Thymus (tissue), 14 donors: ENCODE measurements at places on chromosomes 2 and 18. TPM values are rescaled to one million over a fixed set of nuclear protein-coding genes. Genes with fewer than 3 reads are reported as not detected.
A peak's percentile ranks its signal among the peaks of the same experiment; 100 is the strongest.

GALNT5 gene
- 0.33 TPM for total RNA-seq

C2orf80 gene
- not detected for total RNA-seq

MAP2 gene
- total RNA-seq = 2.5 TPM

C2orf81 gene
- total RNA-seq = 0.66 TPM

CRYGC gene
- total RNA-seq = not detected

CD8B2 gene
- 22.1 TPM for total RNA-seq

- no peaks in the 10 kb centered on the region for H3K36me3 ChIP-seq
- no peak overlapping the region for H3K4me3 ChIP-seq
- no peaks in the 10 kb centered on the region for H3K4me1 ChIP-seq
- H3K27me3 ChIP-seq = peaks cover 4% of the 10 kb centered on the region
- H3K27ac ChIP-seq = no peak overlapping the region
Observed at GRCh38 chr2:133848111-133848649, 279.9 kb upstream of the NCKAP5 start.

DNA sequence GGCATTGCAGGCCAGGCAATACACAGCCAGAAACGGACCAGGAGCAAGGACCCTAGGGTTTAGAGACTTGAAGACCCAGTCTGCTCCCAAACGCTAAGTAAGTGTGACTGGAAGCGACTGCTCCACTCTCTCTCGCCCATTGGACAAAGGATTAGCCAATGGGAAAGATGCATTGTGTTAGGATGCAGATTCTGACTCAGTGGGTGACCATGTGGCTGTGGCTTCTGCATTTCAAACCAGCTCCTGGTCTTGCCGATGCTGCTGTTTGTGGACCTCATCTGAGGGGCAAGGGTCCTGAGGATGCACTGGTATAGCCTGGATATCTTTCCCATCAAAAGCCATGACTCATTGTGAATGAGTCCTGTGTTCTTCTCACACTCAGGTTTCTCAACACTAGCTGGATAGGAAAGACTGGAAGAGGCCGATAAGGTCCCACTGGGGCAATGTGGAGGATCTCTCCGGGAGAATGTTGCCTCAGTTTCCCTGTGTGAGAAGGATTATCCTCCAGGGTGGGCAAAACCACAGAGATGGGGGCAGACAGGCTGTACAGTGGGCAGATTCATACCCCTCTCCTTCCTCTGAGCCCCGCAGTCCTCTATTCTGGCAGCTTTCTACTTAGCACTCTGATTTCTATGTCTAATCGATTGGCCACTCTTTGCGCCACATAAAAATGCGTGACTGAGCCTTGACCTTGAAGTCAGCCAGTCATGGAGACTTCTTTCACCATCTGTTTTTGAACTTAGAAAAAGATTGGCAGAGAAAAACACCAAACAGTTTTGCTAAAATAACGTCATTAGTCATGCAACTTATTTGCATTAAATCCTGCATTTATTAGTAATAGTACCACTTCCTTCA is 257.1 kb downstream of the PRKCE start:
- no peak overlapping the region for H3K27ac ChIP-seq
- H3K4me1 ChIP-seq = peaks cover 5% of the 10 kb centered on the region
- no peaks in the 10 kb centered on the region for H3K27me3 ChIP-seq
- no peak for DNase-seq
- H3K4me3 ChIP-seq = no peak overlapping the region

- H3K4me3 ChIP-seq = no peak overlapping the region
- DNase-seq = no peak
- H3K4me1 ChIP-seq = no peaks in the 10 kb centered on the region
- no peaks in the 10 kb centered on the region for H3K27me3 ChIP-seq
Observed at GRCh38 chr18:10912790-10913545, 236.4 kb downstream of the PIEZO2 start.

DNA sequence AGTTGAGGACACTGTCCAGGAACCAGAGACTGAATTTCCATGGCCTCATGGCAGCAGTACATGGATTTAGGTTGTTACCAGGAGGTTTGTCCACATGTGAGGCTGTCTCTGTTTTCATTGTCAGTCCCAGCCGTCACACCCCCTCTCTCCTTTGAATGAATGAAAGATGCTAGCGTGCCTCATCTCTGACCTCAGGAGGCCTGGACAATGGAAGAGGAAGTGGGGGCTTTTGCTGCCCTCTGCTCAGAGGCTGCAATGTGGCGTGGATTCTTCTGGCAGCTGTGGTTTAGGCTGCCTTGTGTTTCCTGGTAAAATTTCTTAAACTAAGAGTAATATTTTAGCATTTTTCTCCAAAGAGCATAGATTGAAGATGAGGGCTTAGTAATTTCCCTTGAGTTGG is 47.5 kb downstream of the RAB31 start:
- H3K4me1 ChIP-seq = peaks cover 2% of the 10 kb centered on the region
- no peaks in the 10 kb centered on the region for H3K36me3 ChIP-seq
- H3K27ac ChIP-seq = no peak overlapping the region
- H3K4me3 ChIP-seq = no peak overlapping the region
- no peaks in the 10 kb centered on the region for H3K27me3 ChIP-seq

DNA sequence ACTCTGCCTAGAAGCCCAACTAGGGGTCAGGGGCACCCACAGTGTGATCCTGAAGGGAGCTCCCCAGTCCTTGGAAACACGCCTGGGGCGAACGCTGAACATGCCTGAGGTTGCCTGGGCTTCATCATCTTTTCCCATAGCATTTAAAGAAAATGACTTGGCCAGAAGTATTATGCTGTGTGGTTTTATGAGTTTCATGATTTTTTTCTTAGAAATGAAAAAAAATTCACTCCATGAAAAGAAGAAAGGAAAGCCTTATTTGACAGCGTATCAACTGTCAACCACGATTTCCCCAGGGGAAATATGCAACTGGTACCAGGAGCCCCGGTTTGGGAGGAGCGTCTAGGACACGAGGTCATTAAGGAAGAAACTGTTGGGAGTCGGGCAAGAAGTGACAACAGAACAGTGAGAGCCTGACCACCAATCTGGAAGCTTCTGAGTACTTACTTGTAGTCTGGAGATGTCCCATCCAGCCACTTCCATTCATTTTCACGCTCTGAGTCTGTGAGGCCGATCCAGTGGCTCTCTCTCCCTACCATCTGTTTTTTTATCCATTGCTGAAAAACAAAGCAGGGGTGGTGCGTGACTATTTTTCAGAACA is 63.5 kb upstream of the THOC1 start:
- no peak overlapping the region for H3K27ac ChIP-seq
- H3K4me1 ChIP-seq = no peaks in the 10 kb centered on the region
- no peak overlapping the region for H3K4me3 ChIP-seq
- DNase-seq = no peak

DNA sequence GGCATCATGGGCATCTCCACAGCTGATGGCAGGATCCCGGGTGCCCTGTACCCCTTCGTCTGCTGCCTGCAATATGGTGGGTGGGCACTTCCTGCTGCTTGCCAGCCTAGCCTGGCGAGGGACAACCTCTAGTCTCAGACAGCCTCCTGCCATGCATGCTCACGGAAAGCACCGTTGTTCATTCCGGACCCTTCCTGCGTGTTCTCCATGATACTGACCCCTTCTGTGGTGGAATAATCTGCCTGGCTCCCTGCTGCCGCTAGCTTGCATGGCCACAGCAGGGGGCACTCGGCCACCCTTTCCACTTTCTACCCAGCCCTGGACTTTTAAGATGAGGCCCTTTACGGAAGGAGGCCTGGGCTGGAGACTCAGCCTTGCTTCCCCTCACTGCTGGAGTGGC is 12.0 kb downstream of the PCARE start:
- no peak overlapping the region for H3K4me3 ChIP-seq
- peaks cover 15% of the 10 kb centered on the region for H3K4me1 ChIP-seq
- no peaks in the 10 kb centered on the region for H3K27me3 ChIP-seq

GRCh38 chr2:213220967-213221603 is 63.2 kb upstream of the SPAG16 start:
- H3K4me3 ChIP-seq = no peak overlapping the region
- H3K4me1 ChIP-seq = peaks cover 5% of the 10 kb centered on the region
- no peaks in the 10 kb centered on the region for H3K27me3 ChIP-seq
- no peaks in the 10 kb centered on the region for H3K36me3 ChIP-seq
- no peak overlapping the region for H3K27ac ChIP-seq

- no peak for DNase-seq
- H3K4me3 ChIP-seq = no peak overlapping the region
- no peak overlapping the region for H3K27ac ChIP-seq
Observed at GRCh38 chr18:48575658-48576456, 37.0 kb downstream of the CTIF start.

GRCh38 chr18:48493434-48494230 is 45.2 kb upstream of the CTIF start:
- H3K4me3 ChIP-seq = no peak overlapping the region
- no peaks in the 10 kb centered on the region for H3K36me3 ChIP-seq
- no peak for DNase-seq
- H3K4me1 ChIP-seq = no peaks in the 10 kb centered on the region
- no peaks in the 10 kb centered on the region for H3K27me3 ChIP-seq
- no peak overlapping the region for H3K27ac ChIP-seq

- peaks cover 9% of the 10 kb centered on the region for H3K4me1 ChIP-seq
- H3K27me3 ChIP-seq = no peaks in the 10 kb centered on the region
- H3K4me3 ChIP-seq = no peak overlapping the region
- no peak for DNase-seq
- no peak overlapping the region for H3K27ac ChIP-seq
- no peaks in the 10 kb centered on the region for H3K36me3 ChIP-seq
Observed at GRCh38 chr2:216761133-216761532, 65.8 kb upstream of the IGFBP5 start.

DNA sequence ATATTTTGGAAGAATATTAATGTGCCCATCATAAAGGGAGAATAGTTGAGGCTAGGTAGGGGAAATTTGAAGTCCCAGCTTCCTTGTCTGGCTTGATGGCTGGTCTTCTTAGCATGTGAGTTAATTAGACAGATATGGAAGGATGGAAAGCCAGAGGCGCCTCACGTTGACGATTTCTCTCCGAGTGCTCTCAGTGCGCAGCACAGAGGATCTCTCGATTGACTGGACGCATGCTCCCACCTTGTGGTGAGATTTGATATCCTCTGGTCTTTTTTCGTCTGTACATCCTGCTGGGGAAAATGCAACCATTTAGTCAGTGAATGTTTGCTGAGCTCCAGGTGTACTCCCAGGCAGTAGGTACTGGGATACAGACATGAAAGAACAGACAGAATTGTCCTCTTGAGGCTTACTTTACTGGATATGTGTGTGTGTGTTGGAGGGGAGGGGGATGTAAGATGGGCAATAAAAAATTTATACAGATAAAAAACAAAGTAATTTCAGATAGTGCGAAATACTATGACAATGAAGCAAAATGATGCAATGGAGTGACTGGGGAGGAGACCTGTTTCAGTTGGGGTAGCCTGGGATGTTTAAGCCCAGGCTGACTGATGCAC is 66.9 kb upstream of the ZNG1B start:
- H3K36me3 ChIP-seq = no peaks in the 10 kb centered on the region
- DNase-seq = peak; percentile 43
- H3K4me3 ChIP-seq = no peak overlapping the region
- H3K27ac ChIP-seq = no peak overlapping the region
- no peaks in the 10 kb centered on the region for H3K4me1 ChIP-seq

DNA sequence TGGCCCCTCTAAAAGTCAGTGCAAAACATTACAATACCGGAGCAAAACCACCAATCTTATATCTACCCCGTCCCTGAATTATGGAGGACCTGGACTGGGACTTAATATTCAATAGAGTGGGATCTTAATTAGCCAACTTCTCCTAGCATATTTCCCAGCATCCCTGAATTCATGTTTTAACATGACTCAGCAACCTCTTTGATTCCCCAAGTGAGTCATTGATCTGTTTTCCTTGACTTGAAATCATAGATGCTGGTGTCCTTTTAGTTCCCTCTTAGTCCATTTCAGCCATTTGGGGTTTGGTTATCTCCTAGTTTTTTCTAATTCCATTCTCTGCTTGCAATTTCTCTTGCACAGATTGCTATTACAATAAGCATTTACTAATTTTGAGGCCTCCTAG is 677.7 kb upstream of the CELF4 start:
- H3K27me3 ChIP-seq = no peaks in the 10 kb centered on the region
- H3K4me3 ChIP-seq = no peak overlapping the region
- DNase-seq = no peak
- no peaks in the 10 kb centered on the region for H3K36me3 ChIP-seq
- no peaks in the 10 kb centered on the region for H3K4me1 ChIP-seq

- H3K27me3 ChIP-seq = no peaks in the 10 kb centered on the region
- H3K36me3 ChIP-seq = no peaks in the 10 kb centered on the region
- peak overlapping the region; percentile 87 for H3K27ac ChIP-seq
- peak; percentile 66 for DNase-seq
Observed at GRCh38 chr2:100071335-100072043, 70.9 kb downstream of the AFF3 start.

DNA sequence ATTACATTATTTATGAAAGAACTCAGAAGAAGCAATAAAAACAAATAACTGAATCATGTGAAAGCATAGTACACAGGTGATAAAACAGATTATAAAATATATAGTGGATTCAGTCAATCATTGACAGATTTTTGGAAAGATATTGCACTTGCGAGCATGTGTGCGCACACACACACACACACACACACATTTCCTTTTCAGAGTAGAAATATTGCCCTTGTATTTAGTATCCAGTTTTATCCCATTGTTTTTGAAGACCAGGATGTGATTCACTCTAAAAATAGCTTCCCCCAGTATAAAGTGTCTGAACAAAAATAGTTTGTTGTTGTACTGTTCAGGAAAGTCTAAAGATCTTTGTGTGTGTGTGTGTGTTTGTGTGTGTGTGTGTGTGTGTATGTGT is 145.5 kb downstream of the CALCRL start:
- H3K4me1 ChIP-seq = no peaks in the 10 kb centered on the region
- no peaks in the 10 kb centered on the region for H3K36me3 ChIP-seq
- H3K27me3 ChIP-seq = no peaks in the 10 kb centered on the region
- H3K4me3 ChIP-seq = no peak overlapping the region
- DNase-seq = no peak
- H3K27ac ChIP-seq = no peak overlapping the region

DNA sequence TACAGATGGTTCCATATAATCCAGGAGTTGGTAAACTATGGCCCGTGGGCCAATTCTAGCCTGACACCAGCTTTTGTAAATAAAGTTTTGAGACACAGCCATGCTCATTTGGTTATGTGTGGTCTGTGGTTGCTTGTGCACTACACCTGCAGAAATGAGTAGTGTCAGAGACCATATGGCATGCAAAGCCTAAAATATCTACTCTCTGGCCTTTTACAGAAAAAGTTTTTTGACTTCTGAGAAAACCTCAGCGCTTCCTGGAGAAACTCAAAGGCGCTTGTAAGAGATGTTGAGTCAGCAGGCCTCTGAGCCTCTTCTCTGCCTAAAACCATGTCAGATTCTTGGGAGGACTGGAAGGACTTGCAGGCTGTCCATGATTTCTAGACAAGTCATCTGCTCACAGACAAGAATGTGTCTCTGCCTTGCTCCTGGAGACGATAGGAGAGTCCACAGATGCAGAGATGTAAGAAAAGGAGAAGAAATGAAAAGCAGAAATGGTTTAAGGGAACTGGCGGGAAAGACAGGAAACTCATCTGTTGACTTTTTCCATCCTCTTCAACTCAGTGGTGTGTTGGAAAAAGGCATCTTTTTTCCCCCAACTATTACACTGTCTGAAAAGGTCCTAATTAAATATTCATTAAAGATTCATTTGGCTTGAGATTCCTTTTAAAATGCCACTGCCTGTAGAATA is 5.2 kb downstream of the TTC39C start:
- no peak overlapping the region for H3K4me3 ChIP-seq
- peak; percentile 55 for DNase-seq

- no peak overlapping the region for H3K4me3 ChIP-seq
- H3K36me3 ChIP-seq = no peaks in the 10 kb centered on the region
- H3K27ac ChIP-seq = no peak overlapping the region
- DNase-seq = no peak
- no peaks in the 10 kb centered on the region for H3K4me1 ChIP-seq
Observed at GRCh38 chr2:198973181-198973580, 484.6 kb downstream of the SATB2 start.

GRCh38 chr2:101064125-101064502 is 62.0 kb downstream of the RPL31 start:
- H3K36me3 ChIP-seq = no peaks in the 10 kb centered on the region
- H3K27ac ChIP-seq = no peak overlapping the region
- DNase-seq = no peak
